CD4-positive, alpha-beta T cell (primary cell): ENCODE measurements at places on chromosomes 3 and 15.

DNA sequence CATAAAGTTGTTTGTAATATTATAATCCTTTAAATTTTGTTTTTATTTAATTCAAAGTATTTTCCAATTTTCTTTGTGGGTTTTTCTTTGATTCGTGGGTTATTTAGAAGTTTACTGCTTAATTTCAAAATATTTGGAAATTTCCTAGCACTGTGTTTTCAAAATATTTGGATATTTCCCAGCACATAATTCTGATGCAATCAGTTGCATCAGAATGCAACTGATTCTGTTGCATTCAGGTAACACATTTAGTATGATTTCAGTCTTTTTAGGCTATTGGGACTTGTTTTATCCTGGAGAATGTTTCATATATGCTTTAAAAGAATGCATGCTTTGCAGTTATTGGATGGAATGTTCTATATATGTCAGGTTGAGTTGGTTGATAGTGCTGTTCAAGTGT lies 18.2 kb upstream of the PRR23C start:
- DNase-seq: no peak

DNA sequence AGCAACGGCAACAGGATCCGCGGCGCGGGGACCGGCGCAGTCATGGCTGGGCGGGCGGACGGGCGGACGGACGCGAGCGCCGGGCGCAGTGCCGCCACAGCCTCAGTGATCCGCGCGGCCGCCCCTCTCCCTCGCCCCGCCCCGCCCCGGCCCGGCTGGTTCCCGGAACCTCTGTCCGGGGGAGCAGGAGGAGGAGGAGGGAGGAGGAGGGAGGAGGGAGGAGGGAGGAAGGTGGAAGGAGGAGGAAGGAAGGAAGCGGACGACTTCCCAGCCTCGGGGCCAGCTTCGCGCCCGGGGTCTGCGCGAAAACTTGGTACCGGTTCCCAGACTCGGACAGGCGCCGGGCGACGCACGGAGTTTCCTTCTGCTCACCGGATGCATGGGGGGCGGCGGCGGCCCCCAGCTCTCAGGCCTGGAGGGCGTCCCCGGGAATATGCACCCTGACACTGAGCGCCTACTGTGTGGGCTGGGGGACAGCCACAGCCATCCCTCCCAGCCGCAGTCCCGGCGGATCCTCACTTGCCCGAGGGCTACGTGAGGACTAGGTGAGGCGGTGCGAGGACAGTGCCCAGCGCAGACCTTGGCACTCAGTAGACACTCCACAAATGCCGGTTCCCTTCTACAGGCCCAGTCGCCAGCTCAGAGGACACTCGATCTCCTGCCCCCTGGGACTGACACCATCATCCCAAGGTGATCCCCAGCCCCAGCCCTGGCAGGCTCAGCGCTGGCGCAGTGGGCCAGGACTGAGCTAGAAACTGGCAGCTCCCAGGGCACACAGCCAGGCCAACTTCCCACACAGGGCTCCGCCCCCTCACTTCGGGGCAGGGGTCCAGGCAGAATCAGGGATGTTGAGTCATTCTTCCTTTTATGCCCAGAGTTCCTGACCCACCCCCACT lies at the start of gene SHISA5:
Gene SHISA5 (minus strand): TSS at position 124 of the 896 bp plus-strand sequence. CDS start 80 bp downstream, at position 44.
- DNase-seq: peak; percentile 33

DNA sequence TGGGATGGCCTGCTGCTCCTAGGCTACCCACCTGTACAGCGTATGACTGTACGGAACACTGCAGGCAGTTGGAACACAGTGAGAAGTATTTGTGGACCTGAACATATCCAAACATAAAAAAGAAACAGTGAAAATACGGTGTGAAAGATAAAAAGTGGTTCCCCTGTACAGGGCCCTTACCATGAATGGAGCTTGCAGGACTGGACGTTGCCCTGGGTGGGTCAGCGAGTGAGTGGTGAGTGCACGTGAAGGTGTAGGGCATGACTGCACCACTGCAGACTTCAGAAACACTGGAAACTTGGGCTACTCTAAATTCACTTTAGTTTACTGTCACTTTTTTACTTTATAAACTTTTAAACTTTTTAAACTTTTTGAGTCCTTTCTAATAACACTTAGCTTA lies 71.2 kb upstream of the SLC6A6 start:
- no peak for DNase-seq

DNA sequence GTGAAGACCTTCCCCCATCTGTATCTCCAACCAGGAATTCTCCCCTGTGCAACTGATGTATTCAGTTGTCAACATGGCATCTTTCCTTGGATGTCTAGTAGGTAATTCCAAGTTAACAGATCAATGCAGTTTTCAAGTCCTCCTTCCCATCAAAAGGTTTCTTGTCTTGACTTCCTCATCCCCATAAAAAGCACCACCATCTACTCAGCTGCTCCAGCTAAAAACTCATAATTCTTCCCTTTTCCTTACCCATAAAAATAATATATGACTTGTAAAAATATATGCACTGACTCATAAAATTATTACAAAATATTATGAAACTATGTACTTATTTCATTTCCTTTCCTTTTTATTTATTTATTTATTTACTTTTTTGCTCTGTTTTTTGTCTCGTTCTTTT lies 5.0 kb upstream of the CAND2 start:
- DNase-seq: no peak

DNA sequence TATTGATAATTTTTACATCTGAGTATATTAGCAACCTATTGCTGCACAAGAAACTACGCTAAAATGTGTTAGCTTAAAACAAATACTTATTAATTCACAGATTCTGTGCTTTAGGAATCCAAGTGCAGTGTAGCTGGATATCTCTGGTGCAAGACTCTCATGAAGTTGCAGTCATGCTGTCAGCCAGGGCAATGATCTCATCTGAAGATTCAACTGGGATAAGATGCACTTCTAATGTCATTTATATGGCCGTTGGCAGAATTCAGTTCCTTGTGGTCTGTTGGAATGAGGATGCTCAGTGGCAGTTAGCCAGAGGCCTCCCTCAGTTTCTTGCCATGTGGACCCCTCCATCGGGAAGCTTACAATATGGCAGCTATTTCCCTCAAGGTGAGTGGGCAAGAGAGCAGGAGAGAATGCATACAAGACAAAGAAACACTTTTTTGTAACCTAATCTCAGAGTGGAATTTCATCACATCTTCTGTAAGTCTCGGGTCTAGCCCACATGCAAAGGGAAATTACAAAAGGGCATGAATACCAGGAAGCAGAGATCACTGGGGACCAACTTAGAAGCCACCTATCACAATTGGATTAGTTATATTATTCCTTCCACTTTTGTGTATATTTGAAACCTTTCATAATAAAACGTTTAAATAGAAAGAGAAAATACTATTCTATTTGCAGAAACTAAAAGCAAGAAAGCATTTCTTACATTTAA lies 61.6 kb downstream of the DPH6 start:
- DNase-seq: no peak

- no peak for DNase-seq
Measured at GRCh38 chr3:139052802-139053600, 8.3 kb upstream of the PRR23C start.

GRCh38 chr3:71511037-71511436 lies 72.5 kb downstream of the FOXP1 start:
- DNase-seq: no peak

DNA sequence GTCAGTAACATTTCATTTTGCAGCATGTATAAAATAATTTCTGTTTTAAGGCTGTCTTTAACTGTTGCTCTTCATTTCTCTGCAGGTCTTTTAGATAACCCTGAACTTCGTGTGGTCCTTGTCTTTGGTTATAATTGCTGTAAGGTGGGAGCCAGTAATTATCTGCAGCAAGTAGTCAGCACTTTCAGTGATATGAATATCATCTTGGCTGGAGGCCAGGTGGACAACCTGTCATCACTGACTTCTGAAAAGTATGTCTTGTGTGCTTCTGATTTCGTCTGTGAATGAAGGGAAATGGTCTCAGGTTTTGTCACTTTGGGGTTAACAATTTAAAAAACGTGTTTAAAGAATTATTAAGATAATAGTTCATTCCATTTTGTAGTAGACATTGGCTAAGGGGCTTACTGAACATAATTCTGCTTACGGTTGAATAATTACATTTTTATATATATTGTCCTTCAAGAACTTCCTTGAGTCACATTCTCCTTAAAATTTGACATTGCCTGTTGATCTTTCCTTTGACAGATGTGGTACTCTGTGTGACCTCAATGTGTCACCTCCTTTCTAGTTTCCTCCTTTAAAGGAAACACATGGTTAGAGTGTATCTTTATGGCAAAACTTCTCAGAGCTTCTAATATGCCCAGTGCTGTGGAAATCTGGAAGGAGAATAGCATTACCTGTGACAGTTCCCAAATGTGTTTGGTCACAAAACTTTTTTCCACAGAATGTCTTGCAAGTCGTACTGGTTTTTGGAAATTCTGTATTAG lies 26.3 kb downstream of the FBXO22 start:
- no peak for DNase-seq

GRCh38 chr15:70159713-70160009 lies 61.9 kb upstream of the TLE3 start:
- no peak for DNase-seq

DNA sequence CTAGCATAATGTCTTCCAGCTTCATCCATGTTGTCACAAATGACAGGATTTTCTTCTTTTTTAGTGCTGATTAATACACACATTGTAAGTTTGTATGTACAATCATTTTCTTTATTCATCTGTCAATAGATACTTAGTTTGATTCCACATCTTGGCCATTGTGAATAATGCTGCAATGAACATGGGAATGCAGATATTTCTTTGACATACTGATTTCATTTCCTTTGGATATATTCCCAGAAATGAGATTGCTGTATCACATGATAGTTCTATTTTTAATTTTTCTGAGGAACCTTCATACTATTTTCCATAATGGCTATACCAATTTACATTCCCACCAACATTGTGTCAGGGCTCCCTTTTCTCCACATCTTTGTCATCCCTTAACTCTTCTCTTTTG lies 117.9 kb downstream of the MEIS2 start:
- no peak for DNase-seq
